ENCODE measurements at places on chromosomes 5 and 9.

- DNase-seq, result no peak
Measured at GRCh38 chr5:15371184-15371583, 128.8 kb upstream of the FBXL7 start.

GRCh38 chr5:138449501-138450239 lies 10.8 kb downstream of the REEP2 start:
- DNase-seq, result peak; percentile 76

- no peak for DNase-seq
Measured at GRCh38 chr5:135174315-135175096, 140.5 kb upstream of the PITX1 start.

- DNase-seq, result no peak
Measured at GRCh38 chr9:16715404-16715803, 155.1 kb downstream of the BNC2 start.

DNA sequence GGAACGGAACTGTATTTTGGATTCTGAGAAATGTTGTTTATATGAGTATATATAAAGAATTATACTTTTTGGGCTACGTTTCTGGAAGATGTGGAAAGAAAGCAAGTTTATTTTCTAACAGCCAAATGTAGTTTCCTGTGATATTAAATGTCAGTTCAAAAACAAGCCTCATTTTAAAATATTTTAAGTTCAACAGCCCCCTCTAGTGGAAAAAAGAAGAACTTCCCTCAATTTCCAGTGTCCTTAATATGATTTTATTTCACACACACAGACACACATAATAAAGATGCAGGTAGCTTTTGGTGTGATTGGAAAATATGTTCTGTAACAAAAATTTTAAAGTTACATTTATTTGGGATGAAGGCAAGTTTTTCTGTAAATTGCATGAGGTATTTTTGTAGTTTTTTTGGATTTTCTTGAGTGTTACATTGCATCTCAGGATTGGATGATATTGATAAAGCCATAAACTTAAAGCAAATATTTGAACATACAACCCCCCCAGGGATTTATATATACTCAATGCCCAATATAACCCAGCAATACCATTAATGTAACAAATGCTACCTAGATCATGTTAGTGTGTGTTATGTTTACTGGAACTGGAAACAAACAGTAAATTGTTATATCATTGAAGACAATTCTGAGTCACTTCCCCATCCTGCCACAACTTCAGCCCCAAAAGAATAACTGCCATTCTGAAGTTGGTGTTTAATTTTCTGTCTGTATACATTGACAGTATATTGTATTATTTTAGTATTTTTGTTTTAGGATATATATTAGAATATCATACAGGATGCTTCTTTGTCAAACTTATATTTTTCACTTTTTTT lies 54.0 kb downstream of the CCDC171 start:
- DNase-seq, result no peak

GRCh38 chr9:133505186-133505830 lies 19.5 kb downstream of the MYMK start:
- no peak for DNase-seq

DNA sequence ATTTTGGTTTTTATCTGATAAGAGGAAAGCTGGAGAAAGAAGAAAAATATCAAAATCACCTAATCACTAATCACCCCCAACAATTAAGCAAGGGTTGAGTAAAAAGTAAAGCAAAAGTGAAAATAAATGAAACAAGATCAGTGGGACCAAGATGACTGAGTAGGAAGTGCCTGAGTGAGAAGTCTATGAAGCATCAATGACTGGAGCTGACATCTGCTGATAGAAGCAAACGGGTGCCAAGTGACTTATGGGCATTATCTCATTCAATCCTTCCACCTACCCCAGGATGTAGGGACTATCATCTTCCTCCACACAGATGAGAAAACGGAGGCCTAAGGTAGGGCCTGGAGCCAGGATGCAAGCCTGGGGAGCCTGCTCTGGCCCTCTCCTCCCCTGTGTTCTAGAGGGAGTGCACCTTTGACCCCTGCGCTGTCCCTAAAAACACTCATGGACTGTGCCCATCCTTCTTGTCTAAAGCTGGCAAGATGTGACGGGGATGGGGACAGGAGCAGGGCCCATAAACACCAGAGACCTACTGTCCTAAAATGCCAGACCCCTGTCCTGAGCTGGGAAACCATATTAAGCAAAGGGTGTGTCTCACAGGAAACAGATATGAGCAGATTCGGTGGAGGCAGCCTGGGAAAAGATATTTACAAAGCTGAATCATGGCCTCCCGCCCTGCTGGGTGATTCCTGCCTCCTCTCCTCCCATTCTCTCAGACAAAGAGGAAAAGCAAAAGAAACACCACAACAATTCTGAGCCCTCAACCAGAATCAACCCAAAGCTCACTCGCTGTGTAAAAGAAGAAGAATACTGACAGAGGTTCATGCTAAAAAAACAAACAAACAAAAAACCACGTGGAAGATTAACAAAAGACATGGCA lies 116.0 kb downstream of the AUH start:
- DNase-seq, result no peak

- no peak for DNase-seq
Measured at GRCh38 chr5:147101659-147102369, 133.0 kb upstream of the STK32A start.

DNA sequence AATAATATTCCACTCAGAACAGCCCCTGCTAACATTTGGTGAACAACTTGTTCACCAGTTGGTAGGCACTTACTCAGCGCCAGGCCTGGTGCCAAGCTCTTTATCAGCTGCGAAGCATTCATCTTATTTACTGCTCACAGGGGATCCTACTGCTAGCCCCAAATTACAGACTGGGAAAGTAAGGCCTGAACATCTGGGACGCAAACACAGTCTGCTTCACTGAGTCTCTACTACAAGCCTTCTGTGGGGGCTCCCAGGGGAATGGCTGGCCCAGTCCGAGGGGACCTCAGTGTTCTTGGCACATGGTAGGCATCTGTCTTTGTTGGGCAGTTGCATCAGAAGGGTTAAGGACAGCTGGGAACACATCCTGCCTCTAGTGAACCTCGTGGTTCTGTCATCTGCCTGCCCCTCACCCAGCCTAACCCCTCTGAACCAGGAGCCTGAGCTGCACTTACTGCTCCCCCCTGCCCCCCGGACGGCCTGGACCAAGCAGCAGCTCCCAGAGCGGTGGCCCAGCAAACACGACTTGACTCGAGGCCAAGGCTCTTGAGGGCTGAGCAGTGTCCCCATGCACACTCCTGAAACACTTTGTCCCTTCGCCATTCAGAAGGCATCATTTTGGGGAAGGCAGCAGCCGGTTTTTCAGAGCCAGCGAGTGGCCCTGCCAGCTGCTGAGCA lies at the start of gene PHYHD1:
Gene PHYHD1, plus strand, starts transcription at position 602 of the 678 bp plus-strand sequence. CDS start 1,342 bp downstream, outside the sequence.
- no peak for DNase-seq

DNA sequence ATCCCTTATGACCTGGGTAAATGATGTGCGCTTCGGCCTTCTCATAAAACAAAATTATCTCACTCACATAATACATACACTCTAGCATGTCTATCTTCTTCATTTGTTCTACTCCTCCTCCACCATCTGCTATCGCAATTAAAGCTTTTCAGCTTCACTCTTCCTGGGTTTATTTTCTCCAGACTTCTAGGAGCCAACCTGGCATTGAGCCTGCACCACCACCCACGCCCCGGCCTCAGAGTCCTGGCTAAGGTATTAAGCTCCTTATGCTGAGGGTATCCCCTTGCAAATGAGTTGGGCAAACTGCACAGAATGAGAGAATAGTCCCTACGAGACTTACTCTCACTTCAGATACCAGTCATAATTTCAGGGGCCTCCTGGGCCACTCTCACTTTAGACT lies 236.1 kb upstream of the CDH12 start:
- DNase-seq, result no peak

- no peak for DNase-seq
Measured at GRCh38 chr5:177443144-177443983, 3.2 kb upstream of the PRR7 start.

- DNase-seq, result no peak
Measured at GRCh38 chr5:57402761-57403160, 79.8 kb downstream of the ACTBL2 start.

Data from T-helper 9 cell (primary cell).